ENCODE measurements at places on chromosomes 16 and 17.
A peak's percentile ranks its signal among the peaks of the same experiment; 100 is the strongest.

GRCh38 chr16:49454426-49455180 is 81.0 kb downstream of the C16orf78 start:
- no peak for DNase-seq

DNA sequence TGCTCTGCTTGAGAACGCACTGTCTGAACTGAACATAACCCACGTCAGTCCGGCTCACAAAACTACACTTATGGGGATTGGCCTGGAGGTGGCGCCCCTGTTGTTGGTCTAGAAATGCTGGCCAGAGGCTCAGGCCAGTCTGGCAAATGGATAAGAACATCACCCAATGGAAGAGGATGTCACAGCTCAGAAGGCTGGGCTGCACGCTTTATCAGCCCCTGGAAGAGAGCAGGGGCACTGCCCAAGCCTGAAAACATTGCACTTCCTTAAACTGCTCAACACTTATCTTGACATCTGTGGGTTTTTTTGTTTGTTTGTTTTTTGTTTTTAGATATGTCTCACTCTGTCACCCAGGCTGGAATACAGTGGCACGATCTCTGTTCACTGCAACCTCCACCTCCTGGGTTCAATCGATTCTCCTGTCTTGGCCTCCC is 24.8 kb upstream of the BPTF start:
- DNase-seq, result peak; percentile 33

DNA sequence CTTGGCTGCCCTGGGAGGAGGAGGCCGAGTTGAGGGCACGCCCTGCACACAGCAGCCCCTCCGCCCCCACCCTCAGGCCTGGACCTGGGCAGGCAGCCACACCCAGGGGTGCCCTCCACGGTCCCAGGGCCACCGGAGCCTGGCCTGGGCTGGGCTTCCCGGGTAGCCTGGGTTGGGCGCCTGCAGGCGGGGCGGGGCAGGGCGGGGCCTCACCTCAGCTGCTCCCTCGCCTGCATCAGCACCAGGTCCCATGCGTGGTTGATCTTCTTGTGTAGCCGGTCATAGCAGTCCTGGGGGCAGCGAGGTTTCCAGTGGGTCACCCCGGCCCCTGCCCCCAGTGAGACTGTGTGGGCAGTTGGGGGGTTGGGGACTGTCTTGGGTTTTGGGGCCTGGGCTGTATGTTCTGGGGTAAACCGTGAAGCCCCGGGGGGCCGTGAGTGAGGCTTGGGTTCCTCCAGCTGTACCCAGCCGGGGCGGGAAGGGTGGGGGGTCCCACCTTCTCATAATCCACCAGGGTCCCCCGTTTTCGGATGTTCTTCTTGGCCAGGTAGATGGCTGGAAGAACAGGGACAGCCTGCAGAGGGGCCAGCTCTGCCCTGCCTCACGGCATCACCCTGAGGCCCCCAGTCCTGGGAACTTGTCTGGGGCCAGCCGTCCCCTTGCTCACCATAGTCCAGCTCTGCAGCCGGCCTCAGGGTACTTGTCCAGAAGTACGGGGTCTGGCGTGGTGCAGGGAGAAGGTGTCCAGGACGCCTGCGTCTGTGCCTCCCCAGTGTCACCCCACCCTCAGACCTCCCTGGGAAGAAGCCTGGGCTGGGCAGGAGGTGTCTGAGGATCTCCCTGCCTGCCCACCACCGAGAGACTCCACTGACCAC is 2.0 kb downstream of the RGS11 start:
- no peak for DNase-seq

DNA sequence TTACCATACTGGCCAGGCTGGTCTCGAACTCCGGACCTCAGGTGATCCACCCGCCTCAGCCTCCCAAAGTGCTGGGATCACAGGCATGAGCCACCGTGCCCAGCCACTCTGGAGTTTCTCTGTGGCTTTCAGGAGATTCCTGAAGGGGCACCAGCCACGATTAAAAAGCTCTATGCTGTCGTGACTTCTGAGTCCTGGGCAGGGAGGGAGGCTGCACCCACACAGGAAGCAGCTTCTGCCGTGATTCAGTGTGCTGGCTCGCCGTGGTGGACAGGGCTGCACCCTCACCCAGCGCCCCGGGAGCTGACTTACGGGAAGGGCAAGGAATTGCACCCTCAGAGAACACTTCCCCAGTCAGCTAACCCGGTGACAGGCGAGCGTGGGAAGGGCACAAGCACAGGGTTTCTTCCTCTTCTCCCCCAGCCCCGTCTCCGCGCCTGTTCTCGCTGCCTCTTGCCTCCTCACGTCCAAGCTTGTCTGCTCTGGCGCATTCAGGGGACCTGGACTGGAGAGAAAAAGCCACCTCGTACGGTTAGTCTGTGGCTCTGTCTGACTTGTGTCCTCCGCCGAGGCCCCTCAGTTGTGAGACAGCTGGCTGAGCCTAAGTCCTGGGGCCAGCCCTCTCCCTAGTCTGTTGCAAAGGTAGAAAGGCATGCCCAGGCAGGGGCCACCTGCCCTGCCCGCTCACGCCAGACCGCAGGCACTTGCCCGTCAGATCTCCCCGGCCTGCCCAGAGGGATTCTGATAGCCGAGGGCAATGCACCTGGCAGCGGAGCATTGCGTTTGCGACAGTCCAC is 145.0 kb downstream of the SEC14L1 start:
- no peak for DNase-seq

DNA sequence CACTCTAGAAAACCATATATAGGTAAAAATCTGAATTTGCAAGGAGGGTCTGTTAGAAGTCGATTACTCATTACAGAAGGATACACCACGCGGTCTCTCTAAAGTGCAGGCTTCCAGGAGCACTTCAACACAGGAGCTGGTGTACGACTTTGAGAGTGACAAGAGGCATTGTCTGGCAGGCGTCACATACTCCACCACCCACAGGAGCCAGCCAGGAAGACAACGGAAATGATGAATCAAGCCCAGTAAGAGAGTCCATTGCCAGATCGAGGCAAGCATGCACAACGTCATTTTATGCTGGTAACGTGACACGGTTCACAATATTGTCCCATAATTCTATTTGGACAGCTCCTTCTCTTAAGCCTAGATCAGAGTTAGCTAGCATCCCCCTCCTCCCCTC is 15.0 kb upstream of the CACNG4 start:
- no peak for DNase-seq
